ENCODE measurements at places on chromosomes 2 and 18. TPM values are rescaled to one million over a fixed set of nuclear protein-coding genes. Genes with fewer than 3 reads are reported as not detected.
A peak's percentile ranks its signal among the peaks of the same experiment; 100 is the strongest.

Gene PPM1G
- 50.2 TPM for total RNA-seq

Gene CNOT11
- total RNA-seq: 48.3 TPM

DNA sequence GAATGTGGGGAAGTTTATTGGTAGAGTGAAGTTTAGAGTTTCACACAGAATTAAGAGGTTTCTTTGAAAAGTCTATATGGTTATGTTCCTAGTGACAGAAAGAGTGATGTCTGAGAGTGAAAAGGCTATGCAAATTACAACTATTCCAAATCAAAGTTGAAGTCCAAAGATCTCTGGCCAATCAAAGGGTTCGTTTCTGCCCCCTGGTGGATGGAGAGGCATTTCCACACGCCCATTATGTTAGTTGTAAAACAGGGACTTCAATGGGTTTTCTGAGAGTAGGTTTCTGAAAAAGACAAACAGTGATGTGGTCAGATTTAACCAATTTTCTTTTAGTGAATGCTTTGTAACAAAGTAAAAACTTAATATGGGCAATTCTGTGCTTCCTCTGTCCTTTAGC lies 441.5 kb upstream of the POU3F3 start:
- H3K4me1 ChIP-seq: no peaks in the 10 kb centered on the region
- no peaks in the 10 kb centered on the region for H3K36me3 ChIP-seq
- H3K4me3 ChIP-seq: no peak overlapping the region
- H3K27ac ChIP-seq: no peak overlapping the region
- DNase-seq: no peak

GRCh38 chr2:151029406-151030157 lies 232.1 kb downstream of the RBM43 start:
- H3K4me1 ChIP-seq: peaks cover 5% of the 10 kb centered on the region
- peaks cover 30% of the 10 kb centered on the region for H3K27me3 ChIP-seq
- H3K4me3 ChIP-seq: peak overlapping the region; percentile 21

DNA sequence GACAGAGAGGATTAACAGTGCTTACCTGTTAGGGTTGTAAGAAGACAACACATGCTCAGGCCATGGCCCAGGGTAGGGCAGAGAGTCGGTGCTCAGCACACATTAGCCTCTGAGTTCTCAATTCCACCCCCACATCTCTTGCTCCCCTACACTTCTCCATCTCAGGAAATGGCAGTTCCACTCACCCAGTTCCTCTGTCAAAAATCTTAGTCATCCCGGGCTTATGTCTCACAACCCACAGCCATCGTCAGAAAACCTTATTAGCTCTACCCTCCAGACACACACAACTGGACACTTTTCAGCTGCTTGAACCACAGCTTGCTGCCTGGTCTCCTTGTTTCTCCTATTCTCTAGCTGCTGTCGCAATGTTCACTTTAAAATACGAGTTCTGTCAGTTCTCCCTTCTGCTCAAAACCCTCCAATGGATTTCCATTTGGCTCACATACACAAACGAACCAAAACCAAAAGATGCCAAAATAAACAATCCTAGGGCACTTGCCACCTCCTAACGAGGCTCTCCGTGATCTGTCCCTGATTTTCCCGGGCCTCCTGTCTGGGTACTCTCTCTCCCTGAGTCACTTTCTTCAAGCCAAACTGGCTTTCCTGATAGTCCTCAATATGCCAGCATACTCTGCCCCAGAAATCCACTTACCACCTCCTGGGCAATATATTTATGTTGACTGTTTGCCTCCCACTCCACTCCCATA lies 89.7 kb downstream of the KCTD1 start:
- peaks cover 3% of the 10 kb centered on the region for H3K4me1 ChIP-seq
- peaks cover 6% of the 10 kb centered on the region for H3K36me3 ChIP-seq
- H3K27me3 ChIP-seq: no peaks in the 10 kb centered on the region
- peak overlapping the region; percentile 19 for H3K27ac ChIP-seq
- no peak overlapping the region for H3K4me3 ChIP-seq
- no peak for DNase-seq
